D721Med (cell line): ENCODE measurements at places on chromosomes 4 and X.

- DNase-seq: no peak
Observed at GRCh38 chr4:106421441-106422296, 53.1 kb upstream of the GIMD1 start.

DNA sequence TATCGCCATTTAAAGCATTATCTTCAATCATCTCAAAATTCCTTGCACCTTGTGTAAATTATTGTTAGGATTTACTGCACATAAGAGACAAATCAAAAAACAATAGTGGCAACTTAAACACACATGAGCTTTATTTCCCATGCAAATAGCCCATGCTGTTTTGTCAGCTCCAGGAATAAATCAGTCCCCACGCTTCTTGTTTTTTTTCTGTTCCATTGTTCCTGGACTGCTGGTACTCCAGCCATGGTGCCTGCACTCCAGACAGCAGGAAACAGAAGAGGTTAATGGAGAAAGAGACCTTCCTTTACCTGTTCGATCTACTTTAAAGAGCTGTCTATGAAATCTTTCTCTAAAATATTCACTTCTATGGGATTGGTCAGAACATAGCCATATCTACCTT is 1515.7 kb upstream of the TENM3 start:
- DNase-seq: no peak

GRCh38 chr4:11404431-11404830 is 24.3 kb downstream of the HS3ST1 start:
- DNase-seq: no peak

- DNase-seq: no peak
Observed at GRCh38 chr4:25905371-25905770, 8.6 kb upstream of the SMIM20 start.

DNA sequence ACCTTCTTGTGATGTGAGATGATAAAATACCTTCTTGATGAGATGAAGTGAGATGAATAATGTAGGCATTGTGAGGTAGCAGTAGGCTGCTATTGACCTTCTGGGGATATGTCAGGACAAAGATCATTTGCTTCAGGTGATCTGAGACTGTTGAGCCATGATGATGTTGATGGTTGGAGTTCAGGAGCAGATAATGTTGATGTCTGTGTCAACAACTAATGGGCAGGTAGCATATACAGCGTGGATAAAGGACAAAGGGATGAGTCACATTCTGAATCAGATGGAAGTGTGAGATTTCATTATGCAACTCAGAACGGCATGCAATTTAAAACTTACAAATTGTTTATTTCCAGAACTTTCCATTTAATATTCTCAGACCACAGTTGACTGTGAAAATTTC is 57.3 kb downstream of the RAP1GDS1 start:
- DNase-seq: no peak

DNA sequence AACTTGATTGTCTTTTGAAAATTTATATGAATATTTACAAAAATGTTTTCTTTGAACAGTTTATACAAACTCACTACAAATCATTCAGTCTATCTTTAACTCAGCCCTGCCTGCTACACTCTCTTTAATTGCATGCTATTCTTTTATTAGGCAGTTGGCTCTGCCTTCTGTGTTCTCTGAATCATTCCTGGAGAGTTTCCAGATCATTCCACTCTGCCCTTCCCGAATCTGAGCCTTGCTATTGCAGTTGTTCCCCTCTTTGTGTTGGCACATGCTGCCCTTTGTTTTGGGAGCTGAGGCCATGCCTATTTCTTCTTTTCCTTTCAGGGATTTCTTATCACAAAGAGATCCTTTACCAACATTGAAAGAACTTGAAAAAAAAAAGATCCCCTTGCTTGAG is 8.7 kb upstream of the TECRL start:
- DNase-seq: no peak

DNA sequence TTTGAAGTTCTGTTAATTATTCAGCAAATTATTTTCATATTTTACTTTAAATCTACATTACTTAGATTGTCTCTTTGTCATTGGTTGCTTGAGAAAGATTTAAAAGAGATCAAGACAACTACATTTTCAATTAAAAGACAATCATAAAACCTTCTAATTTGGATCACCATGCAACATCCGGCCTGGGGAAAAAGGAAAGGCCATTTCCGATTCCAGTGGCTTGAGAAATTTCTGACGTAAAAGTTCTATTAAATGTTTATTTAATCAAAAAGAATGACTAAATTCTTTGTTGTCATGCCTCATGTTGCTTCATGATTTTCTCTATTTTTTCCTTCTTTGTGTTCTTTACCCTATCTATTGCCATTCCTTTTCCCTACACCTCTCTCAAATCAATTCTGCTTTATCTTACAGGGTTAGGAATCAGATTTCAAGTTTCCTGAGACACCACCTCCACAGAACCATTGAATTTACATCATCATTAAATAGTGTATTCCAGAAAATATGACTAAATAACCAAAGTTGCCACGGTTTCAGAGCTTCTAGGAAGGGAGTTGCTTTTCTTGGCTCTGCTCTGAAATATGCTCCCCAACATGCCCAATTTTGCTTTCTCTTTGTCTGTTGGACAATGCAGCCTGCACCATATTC is 124.6 kb upstream of the ACSL4 start:
- no peak for DNase-seq

DNA sequence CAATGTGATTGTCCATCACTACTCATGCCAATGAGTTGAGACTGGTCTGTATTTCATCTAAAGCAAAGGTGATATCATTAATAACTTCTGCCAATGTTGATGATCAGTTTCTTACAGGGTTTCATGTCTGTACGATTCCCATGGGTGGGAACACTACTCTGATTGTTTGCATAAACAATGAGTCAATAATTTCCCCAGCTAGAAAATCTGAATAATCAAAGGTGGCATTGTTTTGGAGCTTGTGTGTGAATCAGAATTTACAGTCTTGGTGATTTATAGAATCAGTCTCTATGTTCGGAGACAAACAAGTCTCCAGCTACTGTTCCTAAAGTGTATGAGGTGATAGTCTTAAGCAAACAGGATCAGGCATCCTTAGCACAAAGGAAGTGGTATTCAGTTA is 35.5 kb upstream of the PARM1 start:
- DNase-seq: no peak

DNA sequence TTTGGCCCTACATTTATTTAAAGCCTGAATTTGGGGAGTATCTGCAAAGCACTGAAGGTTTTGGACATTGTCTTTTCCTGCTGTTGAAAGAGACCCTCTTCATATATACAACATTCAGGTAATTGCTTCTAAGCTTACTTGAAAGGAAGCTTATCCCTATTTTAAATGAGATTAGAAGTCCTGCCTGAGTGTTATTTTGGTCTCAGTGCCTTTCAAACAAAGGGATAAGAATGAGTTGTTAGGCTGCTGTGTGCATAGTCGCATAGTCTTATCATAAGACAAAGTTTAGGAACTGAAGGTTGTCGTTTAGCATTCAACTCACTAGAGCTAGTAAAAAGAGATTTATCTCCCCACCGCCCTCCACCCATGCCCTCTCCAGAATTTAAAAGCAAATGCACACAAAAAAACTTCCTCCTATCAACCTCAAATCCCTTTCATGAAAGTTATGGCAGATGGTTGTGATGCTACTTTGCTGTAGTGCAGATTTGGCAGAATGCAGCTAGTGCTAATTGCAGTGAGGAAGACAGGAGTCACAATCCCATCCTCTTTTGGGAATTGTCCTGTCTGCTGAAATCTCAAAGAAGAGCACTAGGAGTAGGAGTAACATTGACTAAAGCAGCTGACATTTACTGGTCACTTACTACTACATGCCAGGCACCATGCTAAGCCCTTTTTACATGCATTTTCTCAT is 5.8 kb downstream of the HERC3 start:
- DNase-seq: no peak

DNA sequence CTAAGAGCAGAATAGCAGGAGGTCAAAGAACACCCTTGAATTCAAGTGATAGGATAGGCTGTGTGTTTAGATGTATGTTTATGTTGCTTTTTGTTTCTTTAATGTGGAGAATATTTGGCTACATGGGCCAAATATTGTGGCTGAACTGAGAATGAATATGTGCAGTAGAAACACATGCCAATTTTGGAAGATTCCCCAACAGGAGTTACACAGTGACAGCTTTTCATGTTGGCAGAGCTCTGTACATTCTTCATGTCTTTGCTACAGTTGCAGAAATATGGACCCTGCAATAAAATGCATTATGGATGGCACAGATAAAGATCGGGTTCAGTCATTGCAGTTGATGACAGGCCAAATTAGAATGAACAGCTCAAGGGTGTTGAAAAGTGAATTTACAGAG is 82.8 kb upstream of the SLC4A4 start:
- DNase-seq: no peak

GRCh38 chr4:7820031-7820818 is 119.4 kb downstream of the AFAP1 start:
- DNase-seq: no peak

DNA sequence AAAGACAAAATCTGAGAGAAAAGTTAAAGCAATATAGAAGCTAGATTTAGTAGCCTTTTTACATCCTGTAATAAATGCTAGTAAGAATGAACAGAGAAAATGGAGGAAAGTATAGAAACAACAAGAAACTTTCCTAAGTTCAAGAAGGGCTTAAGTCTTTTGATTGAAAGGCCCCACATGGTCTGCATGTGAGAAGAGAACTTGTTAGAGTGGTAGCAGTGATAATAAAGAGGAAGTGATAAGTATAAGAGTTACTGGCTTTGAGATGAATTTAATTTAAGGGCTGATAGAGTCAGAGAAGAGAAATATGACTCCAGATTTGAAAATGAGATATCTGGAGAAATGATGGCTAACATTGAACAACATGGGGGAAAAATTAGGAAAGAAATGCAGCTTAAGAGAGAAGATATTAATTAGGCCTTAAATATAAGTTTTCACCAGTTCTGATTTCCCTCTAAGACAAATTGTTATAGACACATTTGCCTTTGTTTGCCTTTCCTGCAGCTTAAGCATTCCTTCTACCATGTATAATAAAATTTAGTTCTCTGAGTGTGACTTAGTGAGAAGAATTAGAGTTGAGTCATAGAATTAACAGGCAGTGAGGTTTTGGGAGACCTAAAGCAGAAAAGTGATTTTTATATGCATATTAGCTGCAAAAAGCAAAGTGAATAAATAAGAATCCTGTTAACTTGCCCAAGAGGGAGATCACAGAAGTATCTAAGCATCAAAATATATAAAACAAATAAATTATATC is 18.4 kb downstream of the ZFX start:
- no peak for DNase-seq

- DNase-seq: no peak
Observed at GRCh38 chrX:19172741-19173140, 50.5 kb upstream of the ADGRG2 start.

DNA sequence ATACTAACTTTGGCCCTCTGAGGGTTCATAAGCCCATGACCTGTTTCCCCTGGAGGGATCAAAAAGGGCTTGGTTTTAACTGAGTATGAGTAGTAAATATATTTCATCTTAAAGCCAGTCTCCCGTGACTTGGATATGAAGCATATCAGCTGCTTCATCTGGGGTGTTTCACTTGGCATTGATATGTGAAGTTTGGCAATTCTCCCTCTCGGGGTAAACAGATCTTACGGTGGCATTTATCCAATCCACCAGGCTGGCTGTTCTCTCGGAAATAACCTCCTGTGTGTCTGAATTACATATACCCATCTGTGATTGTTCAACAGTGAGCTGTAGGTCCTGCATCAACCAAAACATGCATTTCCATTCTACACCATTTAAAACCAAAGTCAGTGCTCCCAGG is 130.7 kb downstream of the ADAM29 start:
- no peak for DNase-seq

DNA sequence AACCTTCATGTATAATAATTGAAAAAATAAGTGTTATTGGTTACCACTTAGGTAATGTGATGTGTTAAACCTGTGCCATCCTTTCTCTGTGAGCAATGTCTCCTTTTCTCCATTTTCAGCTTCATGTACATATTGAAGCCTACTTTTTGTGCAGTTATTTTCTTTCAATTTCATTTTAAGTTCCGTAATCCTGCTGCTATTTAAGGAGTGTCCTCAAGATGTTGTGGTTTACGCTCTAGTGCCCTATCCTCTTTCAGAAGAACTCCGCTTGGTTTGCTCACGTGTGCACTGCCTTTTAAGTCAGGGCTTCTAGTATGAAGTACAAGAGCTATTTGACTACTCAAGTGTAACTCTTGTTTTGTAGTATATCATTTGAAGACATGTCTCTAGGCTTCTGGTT is 2253.2 kb upstream of the TENM3 start:
- no peak for DNase-seq

DNA sequence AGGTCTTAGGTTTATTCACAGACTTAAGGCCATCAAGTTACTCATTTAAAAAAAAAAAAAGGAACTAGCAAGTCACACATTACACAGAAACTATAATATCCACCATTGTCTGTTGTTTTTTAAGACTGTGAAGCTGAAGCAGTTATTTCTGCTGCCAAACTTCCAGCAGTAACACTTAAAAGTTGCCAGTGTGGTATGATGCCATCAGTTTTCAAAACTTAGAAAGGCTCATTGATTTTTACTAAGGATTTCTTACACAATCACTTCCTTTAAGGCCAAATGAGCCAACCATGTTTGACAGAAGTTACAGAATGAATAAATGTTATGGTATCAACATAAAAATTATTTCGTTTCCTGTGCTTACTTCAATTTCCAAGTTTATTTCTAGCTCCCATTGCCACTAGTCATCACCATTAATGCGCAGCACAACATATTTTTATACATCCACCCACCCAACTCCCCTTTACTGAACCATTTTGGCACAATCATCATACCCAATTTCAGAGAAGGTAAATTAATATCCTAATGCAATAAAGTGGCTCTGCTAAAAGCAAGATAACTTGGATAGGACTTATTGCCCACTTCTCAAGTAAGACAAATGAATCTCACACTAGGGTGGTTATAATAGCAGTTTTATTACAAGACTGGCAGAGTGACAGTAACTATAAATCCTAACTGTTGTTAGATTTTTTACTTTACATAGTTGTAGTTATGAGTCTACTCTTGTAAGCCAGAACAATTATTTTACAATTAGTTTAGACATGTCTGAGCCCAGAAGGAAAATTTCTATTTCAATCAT is 13.1 kb downstream of the PDGFC start:
- no peak for DNase-seq

GRCh38 chr4:38873290-38873944 is 5.8 kb downstream of the FAM114A1 start:
- no peak for DNase-seq

DNA sequence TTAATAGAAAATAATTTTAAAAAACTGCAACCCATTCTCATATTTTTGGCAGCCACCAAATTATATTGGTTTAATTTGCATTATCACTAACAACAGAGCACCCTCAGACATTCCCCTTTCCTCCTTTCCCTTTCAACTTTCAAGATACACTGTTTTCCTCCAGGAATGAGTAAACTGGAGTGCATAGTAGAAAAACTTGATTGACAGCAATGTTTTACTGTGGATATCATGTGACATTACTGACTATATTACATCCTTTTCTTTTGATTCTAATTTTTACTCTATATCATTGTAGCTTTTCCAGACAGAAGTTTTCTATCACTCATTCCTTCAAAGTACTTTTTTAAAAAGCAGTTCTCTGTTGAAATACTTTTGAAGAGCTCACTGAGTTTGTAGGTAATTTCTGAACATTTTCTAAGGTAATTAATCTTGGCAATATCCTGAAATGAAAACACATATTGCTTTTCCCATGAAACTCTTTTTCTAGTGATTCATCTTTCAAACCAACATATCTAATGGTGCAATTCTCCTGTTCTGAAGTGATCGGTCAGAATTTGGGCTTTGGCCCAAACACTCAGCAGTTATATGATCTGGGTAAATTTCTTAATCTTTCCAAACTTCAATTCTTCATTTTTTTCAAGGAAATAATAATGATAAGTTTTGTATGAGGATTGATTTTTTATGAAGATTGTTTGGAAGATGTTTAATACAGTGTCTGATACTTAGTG is 920.4 kb upstream of the EPHA5 start:
- no peak for DNase-seq

- no peak for DNase-seq
Observed at GRCh38 chrX:70494441-70494840, 49.8 kb downstream of the DLG3 start.
